ENCODE measurements at places on chromosomes 4 and X.

DNA sequence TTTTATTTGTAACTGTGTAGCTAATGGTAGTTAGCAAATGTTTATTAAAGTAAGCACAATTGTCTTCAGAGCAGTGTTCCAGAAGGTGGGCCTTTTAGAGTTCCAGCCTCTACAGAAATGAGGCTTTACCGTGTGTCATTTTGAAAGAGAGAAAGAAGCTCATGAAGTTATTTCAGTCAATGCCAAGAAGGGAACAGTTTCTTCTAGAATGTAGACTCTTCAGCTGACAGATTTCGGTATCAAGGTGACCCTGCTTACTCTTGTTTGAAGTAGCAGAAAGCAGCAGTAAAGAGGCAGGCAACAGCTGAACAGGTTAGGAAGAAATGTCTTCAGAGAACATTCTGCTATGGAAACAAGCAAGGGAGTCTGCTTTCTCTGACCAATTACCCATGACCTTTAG, 93.6 kb downstream of the TASL start:
- no peak for DNase-seq

DNA sequence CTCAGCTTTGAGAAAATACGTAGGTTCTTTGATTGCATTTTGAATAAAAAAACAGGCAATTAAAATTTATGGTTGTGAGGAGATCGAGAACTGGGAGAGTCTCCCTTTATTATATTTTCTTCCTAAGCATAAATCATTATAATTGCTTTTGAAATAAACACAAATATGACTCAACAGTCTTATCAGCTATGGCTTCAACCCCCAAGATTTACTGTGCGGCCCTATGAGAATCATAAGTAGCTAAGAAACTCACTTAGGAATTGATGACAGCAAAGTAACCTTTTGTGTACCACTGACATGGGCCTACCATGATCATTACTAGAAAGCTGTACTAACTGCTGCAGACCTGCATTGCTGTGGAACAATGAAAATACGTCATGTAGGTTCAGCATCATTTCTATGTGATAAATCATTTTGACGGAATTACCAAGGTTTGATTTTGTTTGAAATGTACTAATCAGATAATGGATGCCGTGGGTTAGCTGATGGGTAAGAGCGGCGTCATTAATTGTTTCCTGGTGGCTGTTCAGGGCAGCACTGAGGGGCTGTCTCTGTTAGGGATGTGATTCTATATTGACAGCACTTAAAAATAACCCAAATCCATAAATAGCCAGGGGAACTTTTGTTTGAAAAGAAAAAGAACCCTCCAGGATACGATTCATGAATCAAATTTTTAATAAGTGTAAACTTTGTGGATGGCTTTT, 51.5 kb upstream of the GPRIN3 start:
- no peak for DNase-seq

DNA sequence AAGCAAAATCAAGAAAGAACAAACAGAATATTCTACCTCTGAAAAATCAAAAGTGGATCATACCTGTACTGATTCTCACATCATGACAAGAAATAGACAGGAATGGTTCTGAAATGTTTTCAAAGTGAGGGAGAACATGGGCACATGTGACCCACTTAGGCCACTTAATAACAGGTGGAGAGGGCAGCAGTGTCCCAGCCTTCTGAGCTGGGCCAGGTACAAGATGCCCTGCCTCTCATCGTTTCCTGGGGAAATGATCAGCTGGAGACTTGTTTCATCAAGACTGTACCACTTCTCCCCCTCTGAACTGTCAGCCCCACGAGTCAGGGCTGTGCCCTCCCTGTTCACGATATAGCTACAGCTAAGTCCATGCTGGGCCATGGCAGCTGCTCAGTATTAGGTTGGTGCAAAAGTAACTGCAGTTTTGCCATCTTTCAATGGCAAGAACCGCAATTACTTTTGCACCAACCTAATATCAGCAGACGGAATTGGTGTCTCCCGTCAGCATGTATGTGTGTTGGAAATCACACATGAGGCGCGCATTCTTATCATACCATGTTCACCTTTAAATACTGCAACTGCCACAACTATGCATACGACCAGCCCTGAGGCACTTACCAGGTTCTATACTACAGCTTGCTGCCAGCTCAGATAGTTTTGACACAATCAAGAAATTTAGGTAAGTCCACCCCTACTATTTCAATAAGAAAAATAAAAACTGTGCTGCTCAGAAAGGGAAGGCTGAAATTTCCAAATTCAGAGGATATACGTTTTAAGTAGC, 71.4 kb downstream of the GATB start:
- no peak for DNase-seq

DNA sequence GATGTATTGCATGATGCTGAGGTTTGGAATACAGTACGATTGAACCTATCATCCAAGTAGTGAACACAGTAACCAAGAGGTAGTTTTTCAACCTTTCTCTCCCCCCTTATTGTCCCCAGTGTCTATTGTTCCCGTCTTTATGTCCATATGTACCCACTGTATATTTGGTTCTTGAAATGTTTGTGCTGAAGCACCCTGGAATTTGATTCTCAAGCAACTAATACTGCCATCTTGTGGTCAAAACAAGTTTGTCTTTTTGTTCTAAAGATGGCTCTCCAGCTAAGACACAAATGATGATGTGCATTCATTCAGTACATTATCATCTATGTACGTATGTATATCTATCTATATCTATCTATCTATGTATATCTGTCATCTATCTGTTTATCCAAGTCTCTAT, 33.5 kb upstream of the DCX start:
- no peak for DNase-seq

DNA sequence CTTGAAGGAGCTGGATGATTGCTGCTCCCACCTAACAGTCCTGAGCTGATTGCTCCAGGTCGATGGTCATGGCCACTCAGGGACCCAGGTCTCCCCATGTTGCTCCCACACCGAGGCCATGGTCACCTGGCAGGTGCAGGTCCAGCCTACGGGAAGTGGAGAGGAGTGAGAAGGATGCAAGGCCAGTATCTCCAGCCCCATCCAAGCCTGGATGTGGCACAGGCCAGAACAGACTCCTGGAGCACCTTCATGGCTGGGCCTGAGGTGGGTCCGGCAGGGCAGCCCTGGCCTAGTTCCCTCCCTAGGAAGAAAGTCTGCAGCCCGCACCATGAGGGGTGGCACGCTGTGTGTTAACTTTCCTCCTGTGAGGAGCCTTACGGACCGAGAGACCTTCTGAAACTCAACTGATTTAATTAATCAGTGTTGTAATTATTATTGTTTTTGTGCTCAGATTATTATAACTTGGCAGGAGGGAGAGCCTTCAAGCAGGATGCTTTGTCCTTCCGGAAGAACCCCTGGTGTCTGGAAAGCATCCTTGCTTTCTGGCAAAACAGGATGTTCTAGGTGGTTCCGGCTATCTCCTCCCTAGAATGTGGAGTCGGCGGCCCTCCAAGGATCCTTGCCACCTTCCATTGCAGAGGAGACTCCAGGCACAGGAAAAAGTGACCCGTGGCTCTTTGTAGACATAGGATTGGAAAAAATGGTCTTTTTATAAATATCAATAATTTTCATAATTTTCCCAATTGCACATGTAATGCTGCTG, 92.3 kb upstream of the ADRA2C start:
- no peak for DNase-seq

Data from HCEC 1CT (cell line).